T follicular helper cell (primary cell): ENCODE measurements at places on chromosomes 5 and 9.
A peak's percentile ranks its signal among the peaks of the same experiment; 100 is the strongest.

DNA sequence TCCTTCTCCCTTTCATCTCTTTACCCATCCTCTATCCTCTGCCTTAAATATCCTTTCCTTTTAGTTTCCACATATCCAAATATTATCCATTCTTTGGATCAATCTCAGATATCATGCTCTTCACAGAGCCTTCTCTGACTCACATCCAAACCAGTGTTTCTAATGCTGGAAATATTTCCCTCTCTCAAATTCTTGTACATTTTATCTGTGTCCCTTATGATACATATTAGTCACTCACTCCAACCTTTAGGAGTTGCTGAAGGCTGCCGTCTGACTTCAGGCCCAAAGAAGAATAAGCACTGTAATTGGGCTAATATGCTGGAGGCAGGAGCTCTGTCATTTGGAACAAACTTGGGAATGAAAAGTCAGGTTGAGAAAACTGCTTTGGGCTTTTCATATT is 156.4 kb upstream of the RUSC2 start:
- DNase-seq: no peak

DNA sequence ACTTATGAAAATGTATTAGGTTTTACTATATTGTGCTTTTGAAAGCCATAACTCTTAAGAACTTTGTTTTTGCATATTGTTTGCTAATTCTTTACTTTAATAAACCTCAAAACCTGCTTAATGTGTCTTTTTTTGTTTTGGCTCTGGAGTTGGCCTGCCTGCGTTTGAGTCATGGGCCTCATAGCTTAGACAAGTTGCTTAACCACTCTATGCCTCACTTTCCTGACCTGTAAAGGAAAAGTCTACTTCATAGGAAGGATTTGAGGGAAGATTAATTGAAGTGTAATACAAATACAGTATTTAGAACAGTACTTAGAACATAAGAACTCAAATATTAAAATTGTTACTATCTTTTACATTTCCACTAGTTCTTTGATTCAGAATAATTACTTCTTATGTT is 10.3 kb downstream of the SMIM32 start:
- DNase-seq: no peak

GRCh38 chr5:1666812-1667588 is 132.6 kb downstream of the MRPL36 start:
- peak; percentile 26 for DNase-seq

DNA sequence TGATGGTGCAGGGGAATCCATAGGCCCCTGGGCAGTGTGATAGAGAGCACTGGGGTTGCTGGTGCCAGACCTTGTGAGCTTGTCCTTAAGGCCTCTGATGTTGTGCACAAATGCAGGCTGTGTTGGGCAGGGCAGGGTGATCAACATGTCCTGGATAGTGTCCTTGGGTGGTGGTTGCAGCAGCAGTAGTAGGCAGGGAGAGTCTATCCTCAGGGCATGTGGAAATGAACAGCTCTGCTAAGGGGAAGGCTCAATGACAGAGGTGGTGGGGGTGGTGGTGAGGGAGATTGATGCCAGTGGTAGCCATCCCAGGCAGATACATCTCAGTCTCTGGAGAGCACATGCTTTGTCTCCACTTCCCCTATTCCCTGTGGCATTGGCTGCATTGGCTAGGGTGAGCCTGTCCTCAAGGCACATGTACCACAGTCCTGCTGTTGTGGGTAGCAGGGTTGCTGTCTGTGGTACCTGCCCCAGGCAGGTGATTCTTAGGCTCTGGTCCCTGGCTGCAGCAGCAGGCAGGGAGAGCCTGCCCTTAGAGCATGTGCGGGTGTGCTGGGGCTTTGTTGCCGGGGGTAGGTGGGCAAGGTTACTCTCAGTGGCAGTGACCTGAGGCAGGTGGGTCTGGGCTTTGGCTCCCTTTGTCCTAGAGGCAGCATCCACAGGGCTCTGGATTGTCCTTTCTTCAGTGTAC is 111.1 kb downstream of the WDR70 start:
- no peak for DNase-seq

- DNase-seq: no peak
These were observed 3.2 kb downstream of the SH3RF2 start for GRCh38 chr5:145939540-145940065.

DNA sequence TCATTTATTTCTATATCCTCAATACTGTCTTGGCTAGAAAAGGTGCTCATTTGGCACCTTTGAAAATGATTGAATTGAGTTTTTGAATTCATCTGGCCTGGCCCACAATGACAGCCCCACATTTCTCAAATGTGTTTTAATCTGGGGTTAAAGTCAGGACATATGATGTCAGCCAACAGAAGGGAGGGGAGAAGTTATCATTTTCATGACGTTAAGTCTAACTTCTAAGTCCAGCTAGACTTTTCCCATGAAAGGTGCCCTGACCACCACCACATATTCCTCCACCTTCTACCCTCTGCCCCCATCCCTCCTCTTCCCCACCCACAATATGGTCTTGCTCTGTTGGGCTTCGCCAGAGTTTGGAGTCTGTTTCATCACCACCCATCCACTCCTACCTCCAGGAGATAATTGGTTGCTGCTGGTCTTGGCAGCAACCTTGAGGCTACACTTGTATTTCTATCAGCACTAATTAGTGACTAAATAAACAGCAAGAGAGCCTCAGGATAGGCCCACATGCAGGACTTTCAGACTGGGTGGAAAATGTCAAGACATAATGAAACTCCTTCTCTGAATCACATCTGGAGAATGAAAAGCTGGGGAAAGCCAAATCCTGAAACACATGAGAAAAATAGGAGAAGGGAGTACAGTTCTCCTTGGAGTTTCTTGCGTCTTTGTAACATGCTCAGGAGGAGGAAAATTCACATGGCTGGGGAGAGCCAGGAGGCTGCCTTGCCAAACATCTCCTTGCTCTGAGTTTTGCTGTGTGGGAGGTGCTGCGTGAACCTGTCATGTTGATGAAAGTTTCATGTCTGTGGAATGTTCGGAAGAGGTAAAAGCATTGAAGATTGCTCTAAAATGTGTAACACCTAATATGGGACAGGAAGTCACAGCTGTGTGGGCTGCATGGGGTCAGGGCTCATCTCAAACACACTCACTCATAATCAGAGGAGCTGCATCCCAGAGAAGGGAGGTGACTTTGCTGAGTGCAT is 544.7 kb upstream of the KLF4 start:
- DNase-seq: no peak

DNA sequence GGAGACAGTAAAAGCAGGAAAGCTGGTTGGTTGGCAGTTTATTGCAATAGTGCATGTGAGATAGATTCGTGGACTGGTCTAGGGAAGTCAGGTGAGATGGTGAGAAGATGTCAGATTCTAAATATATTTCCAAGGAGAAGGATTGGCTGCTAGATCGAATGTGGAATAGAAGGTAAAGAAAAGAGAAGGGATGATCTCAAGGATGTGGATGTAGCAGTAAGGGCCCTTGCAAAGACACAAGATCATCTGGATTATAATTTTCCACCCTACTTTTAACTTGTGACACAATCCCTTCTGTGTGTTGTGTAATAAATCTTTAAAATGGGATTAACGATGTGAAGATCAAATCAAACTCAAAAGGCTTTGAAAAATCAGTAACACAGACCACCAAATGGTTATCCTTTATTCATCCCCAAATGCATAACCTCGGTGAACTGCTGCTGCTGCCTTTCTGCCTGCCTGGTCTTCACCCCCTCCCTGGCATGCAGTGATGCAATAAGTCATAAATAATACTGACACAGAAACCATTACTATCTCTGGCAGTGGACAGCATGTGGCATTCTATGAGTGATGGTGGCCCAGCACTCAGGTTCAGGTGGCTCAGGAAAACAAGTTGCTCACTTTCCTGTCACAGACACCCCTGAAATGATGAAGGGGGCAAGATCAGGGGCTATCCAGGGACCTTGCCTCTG is 178.4 kb downstream of the FAM114A2 start:
- no peak for DNase-seq

- no peak for DNase-seq
These were observed 170.4 kb upstream of the TBCA start for GRCh38 chr5:77946381-77947040.

DNA sequence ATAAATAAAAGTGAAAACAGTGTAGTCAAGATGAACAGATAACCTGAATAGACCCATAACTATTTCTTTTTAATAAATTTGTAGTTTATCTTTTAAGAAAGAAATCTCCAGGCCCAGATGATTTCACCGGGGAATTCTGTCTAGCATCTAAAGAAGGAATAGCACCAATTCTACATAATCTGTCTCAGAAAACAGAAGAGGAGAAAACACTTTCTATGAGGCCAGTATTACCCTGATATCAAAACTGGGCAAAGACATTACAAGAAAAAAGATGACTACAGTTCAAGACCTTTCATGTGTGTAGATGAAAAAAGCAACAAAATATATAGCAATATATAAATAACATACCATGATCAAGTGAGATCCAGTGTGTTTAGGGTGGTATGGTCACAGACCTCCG is 31.4 kb downstream of the TTC23L start:
- DNase-seq: no peak

DNA sequence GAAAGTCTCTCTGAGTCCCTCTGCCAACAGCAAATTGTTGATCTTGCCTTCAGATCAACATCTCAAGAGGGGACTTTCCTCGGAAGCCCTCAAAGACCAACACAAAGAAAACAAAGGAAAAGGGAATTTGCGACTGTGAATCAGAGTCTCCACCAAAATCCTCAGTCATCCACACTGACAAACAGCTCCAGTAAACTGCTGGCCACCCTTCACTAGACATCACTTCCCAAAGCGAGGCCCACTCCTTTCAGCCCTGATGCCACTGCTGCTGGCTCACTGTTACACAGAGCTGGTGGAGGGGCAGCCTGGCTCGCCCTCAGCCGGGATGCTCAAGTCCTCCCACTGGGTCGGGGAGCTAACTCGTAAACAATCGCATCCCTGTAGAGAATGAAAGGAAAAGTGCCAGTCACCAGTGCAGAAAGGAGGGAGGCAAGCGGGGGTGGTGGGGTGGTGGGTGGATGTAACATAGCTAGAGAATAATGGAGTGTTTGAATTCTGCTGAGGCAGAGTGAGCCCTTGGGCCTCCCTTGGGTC is 1.3 kb downstream of the FGF1 start:
- DNase-seq: no peak

DNA sequence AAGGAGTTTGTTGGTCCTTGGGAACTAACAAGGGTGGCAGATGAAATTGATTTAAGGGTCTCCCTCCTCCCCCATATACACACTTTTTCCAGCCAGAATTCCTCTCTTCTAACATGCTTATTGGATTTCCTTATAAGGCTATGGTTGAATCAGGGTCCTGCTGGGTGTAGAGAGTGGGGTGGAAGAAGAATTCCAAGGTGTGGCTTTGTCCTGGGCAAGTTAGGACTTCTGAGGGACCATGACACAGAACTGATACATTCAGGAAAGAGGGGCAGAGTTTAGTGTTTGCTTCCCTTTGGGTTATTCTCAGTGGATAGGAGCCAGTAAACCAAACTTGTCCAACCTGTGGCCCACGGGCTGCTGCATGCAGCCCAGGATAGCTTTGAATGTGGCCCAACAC is 116.5 kb downstream of the SNX18 start:
- DNase-seq: no peak

DNA sequence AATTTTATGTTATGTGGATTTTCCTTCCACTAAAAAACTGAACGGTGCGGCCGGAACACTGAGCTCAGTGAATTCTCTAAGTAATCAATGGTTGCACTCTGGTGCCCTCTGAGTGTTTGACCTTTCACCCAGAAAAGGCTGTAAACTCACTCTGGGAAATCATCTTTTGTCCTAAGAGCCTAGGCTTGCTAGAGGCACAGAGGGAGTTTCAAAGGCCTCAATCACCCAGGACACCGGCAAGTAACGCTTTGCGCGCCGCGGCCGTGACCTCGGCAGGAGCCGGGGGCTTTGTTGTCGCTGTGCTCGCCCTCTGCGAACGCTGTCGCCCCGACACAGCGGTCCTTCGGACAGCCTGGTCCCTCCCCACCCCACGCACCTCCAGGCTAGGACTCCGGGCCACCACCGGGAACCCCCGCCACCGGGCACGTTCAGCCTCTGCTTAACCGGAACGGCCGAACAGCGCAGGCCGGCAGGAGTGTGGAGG is 703 bp downstream of the ISCA1 start:
- DNase-seq: peak; percentile 3

DNA sequence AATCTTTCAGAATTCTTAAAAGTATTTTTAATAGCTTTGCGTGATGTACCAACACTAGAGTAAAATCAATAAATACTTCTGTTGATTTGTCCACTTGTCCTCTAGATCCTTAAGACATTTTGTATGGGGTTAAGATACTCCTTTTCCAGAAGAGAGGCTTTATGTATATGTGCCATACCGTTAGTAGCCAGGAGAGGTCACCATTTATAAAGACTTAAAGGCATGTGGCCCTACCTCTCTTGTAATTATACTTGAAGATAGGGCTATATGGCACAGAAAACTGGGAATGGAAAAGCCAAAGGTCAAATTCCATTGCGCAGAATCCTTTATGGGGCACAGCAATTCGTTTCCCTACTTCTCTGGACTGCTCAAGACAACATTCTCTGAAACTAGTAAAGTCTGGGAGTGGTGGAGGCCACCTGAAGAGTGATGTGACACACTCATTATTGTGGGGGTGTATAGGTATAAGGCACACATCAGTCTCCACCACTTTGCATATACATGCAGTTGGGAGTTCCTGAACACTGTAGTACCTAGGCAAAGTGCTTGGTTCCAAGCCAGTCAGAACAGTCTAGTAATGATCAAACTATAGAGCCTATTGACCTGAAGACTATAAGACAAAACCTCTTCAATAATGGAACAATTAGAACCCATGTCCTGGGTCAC is 140.1 kb upstream of the FBXL17 start:
- DNase-seq: no peak

- DNase-seq: peak; percentile 78
These were observed 218.6 kb downstream of the PIK3R1 start for GRCh38 chr5:68433923-68434879.

DNA sequence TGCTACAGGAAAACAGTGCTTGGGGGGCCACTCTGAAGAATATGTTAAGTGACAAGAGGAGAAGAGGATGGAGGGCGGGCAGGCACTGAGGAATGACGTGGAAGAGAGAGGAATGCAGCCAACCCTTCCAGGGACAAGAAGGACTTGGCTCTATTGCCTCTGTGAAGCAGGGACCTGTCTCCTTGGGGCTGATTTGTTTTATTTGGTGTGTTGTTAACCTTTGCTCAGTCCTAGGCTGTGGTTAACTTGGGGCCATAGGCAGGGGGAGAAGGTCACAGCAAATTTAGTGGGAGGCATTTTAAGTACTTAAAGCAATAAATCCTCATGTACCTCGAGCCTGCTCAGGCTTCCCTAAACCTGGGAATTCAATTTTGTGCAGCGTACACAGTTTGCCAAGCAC is 39.9 kb downstream of the KIF4B start:
- DNase-seq: no peak

GRCh38 chr5:138054847-138055558 is 22.1 kb upstream of the FAM13B start:
- DNase-seq: no peak

DNA sequence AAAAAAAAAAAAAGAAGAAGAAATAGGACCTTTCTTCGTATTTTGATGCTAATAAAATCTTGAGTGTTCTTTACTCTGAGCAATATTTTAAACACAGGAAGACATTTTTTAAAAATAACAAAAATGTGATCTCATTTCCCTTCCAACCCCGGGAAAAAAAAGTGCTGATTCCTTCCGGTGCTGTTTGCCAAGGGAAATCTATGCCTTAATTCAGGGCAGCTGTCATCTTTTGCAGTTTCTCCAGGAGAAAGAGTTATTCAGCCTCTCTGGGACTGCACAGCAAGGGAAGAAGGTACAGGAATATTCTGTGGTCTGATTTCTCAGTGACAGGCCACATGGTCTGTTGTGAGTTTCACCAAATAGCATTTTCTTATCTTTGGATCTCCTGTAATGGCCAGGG is 291.9 kb upstream of the IRX1 start:
- no peak for DNase-seq

GRCh38 chr5:174312270-174312617 is 266.7 kb downstream of the NSG2 start:
- no peak for DNase-seq
